ENCODE measurements at places on chromosomes 3 and 15.

- DNase-seq = no peak
Measured at GRCh38 chr3:129483870-129484269, 43.8 kb downstream of the IFT122 start.

GRCh38 chr15:48784756-48785155, 26.1 kb downstream of the CEP152 start:
- DNase-seq = no peak

DNA sequence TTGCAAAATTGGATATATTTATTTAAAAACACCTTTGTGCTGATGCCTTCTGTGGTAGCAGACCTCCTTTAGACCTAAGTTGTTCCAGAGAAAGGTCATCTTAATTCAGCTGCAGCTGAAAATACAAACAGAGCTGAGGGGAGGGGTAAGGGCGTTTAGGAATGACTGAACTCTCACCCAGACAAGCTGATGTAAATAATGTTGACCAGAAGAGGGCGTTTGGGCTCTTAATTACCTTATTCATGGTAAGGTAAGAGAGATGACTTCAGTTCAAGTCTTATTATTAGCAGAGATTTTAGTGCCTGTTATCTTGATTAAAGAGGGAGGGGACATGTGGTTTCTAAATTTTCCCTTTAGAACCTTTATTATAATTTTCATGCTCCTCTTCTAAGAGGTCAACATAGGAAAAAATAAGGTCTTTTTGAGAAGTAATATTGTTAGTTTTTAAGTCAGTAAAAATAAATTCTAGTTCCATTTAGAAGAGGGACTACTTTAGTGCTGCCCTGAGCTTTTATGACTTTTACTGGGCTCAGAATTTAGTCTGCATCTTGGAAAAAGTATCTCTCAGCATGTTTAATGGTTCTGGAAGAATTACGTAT, 46.3 kb downstream of the GPR171 start:
- peak; percentile 74 for DNase-seq

DNA sequence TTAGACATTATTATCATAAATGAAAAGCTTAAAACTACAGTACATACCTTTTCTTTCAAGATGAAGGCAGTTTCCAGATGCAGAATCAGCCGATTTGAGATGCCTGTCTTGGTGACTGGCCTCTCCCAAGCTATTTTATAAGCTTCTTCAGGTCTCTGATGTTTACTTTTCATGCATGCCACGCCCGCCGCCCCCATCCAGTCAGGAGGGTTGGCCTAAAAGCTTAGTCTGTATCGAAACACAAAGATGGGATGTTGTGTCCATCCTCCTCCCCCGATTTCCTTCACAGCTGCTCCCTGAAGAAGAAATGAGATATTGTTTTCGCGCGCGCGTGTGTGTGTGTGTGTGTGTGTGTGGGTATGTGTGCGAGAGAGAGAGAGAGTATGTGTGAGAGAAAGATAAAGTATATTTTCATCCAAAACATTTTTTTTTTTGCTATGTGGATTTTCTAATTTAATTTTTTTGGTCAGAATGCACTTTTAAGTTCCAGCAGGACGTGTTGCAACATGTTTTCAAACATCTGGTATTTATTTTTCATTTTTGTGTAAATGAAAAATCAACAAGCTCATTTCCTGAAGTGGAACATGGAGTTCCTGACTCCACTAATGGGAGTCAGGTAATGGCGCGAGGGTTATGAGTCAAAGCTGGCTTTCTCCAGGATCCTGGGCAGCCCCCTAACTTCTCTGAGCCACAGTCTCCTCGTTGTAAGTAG, at the start of gene APOD:
TSS of gene APOD (minus strand) at position 110 of the 712 bp plus-strand sequence. CDS start 4,479 bp downstream, outside the sequence.
- peak; percentile 6 for DNase-seq

- no peak for DNase-seq
Measured at GRCh38 chr15:78265752-78266224, 1.4 kb downstream of the DNAJA4 start.

GRCh38 chr3:42728056-42728455, 25.5 kb upstream of the HHATL start:
- no peak for DNase-seq

DNA sequence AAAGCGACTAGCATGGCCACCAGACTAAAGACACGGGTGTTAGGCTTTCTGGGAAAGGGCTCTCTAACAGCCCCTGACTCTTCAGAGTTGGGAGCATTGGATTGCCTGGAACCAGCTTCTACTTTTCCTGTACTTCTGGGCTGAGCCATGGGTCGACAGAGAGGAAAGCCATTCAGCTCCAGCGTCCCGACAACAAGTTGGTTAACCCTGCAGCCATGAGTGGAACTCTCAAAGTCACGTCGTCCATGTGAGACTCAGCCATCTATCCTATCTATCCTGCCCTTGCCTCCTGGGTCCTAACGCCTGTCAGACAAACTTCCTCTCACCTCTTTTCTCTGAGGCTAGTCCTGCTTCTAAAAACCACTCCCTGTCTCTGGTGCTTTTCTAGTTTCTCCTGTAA, 32.6 kb upstream of the TBC1D5 start:
- DNase-seq = no peak

GRCh38 chr3:43894176-43895049, 203.7 kb downstream of the ABHD5 start:
- no peak for DNase-seq

DNA sequence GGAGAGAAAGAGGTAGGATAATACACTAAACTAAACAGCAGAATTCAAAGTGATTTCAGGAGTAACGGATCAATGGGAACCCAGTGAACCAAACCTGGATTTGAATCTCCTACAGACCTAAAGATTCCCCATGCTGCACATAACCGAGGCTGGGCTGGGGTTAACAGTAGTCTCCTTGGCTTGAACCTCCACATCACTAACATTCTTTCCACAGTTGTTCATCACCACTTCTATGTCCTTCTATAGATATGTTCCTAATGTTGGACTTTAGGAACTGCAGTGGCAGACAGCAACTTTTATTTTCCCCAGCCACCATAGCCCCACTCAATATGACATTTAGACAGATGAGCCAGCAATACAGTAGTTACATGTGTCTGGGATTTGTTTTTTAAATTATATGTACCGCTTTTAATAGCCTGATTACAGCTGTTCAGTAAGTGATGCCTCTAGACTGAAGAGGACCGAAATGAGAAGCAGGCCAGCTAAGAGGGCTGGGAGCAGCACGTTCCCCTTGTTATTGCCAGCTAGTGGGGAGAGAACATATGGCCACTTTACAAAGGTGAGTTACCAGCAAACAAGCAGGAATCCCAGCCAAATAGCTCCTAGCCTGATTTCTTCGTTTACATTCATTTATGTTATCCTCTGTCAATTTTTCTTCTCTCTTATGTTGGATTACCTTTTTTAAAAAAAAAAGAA, 472.6 kb upstream of the CDIN1 start:
- peak; percentile 91 for DNase-seq
